Smooth muscle cell of the umbilical artery (primary cell): ENCODE measurements at places on chromosomes 3 and 15. TPM values are rescaled to one million over a fixed set of nuclear protein-coding genes. Genes with fewer than 3 reads are reported as not detected.

The FANCD2OS gene
- not detected in 2 replicates for total RNA-seq

The THBS1 gene
- total RNA-seq: 671 and 1,064 TPM in 2 replicates

The ZNF501 gene
- 5.6 and 7.6 TPM in 2 replicates for total RNA-seq

The ATP10A gene
- total RNA-seq: 5.0 and 6.4 TPM in 2 replicates

The DYNC1LI1 gene
- 24.1 and 41.0 TPM in 2 replicates for total RNA-seq

The GPR160 gene
- total RNA-seq: 0.23 TPM in 1 of 2 replicates, not detected in the other

The CATSPER2 gene
- 0.89 and 9.6 TPM in 2 replicates for total RNA-seq

The FHIT gene
- 1.2 and 1.4 TPM in 2 replicates for total RNA-seq

The FGD5 gene
- total RNA-seq: 0.23 and 0.59 TPM in 2 replicates

The ACOX2 gene
- total RNA-seq: 7.0 and 13.4 TPM in 2 replicates

The ATP13A5 gene
- total RNA-seq: not detected in 2 replicates

The SPINK8 gene
- total RNA-seq: not detected in 2 replicates

The SQOR gene
- total RNA-seq: 44.5 and 55.8 TPM in 2 replicates

The CMTM8 gene
- not detected in 2 replicates for total RNA-seq

The ANKUB1 gene
- total RNA-seq: not detected in 2 replicates

The GMPPB gene
- 40.6 and 42.2 TPM in 2 replicates for total RNA-seq
